Esophagus squamous epithelium (tissue), 5 donors: ENCODE measurements at places on chromosomes 11 and 22.

DNA sequence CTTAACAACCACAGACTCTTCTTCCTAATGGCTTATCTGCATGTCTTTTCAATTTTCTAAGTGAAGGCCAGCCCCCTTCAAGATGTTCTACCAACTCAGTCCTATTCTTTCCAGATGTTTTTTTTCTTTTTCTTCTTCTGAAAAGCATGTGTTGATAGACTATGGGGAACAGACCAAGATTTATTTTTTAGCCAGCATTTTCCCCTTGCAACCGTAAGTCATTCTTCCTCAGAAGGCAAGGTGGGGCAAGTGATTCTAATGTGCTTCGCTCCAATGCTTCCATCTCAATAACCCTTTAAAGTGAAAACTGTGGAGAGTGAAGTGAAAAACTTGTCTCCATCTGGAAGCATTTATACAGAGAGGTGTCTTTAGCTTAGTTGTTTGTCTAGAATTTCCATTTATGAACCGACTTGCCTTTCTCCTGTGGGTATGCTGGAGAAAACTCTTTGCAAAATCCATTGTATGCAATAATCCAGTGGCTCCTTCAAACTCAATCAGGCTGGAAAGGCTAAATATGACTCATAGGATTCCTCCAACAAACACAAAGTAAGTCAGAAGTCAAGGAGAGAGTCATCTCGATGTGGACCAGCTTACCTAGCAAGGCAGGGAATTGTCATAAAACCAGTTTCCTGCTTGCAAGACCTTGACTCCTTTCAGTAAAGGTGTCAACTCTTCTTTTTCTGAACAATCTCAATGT, 83.7 kb downstream of the MAML2 start:
- DNase-seq, result no peak

DNA sequence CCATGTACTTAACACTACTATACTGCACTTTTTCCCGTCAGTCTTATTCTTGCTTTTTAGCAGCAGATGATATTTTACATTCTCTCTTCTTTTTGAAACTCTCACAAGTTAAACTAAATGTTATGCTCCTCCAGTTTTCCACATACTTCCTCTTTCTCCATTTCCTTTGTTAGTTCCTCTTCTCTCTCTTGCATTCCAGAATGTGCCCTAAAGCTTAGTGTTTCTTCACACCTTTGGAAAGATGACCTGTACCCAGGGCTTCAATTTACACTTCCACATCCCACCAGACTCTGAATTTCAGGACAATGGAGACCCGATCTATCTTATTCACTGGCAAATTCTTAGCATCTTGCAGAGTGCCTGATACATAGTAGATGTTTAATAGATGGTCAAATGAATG, 51.8 kb downstream of the APIP start:
- no peak for DNase-seq

DNA sequence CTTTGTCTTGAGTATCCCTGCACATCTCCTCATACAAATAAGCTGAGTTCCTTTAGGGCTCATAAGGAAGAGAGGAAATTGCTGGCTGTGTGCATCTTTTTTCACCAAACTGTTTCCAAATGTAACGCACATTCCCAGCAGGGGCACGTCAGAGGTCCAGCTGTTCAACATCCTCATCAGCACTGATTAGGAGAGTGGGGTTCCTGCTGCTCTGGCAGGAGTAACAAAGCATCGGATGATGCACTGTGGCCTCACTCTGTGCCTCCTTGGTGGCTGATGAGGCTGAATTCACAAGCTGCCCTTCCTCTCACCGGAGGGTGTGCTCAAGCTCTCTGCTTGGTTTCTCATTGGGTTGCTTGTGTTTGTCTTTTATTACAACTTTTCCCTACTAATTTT, 35.5 kb upstream of the SLC25A1 start:
- DNase-seq, result no peak

GRCh38 chr11:20530942-20531703, 68.3 kb upstream of the SLC6A5 start:
- no peak for DNase-seq

GRCh38 chr11:127574478-127574877, 573.9 kb upstream of the KIRREL3 start:
- DNase-seq, result no peak

- DNase-seq, result no peak
Observed at GRCh38 chr11:44863231-44863630, 87.5 kb downstream of the TP53I11 start.

DNA sequence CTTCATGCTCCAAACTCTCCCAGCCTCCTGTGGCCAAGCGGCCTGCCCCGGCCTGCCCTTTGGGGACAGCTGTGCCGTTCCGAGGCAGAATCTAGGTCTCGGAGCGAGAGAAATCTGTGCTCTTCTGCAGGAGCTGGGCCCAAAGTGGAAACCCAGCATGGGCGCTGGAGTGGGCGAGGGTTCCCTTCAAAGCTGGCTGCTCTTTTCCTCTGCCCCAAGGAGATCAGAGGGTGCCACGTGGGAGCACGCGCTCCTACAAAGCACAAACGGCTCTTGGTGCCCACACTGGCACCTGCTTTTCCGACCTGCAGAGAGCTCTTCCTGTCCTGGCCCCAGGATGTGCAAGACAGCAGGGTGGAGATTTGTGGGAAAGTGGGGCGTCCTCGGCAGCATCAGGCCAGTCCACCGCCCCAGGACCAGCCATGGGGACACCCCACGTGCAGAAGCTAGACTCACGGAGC, 6.9 kb downstream of the OSBPL5 start:
- DNase-seq, result no peak

DNA sequence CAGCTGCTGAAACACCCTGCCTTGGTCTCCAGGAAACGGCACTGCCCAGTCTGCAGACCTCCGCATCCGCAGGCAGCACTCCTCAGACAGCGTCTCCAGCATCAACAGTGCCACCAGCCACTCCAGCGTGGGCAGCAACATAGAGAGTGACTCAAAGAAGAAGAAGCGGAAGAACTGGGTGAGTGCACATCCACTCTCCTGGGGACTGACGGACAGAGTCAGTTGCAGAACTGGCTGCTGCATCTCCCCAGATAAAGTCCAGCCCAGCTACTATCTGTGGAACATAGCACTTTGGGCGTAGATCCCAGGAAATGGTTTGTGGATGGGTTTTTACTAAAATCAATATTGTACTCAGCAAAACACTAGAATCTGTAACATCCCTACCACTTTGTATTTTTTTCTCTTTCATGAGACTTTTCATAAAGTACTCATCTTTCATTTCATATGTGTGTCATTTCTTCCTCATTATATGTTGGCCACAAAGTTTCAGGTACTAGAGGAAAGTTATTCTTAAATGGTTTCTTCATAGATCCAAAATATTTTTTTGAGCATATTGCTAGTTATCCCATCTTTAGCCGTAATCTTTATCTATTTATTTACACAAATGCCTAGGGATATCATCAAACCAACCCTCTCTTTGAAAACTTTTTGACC, 80.1 kb downstream of the DBX1 start:
- no peak for DNase-seq

- no peak for DNase-seq
Observed at GRCh38 chr11:11607772-11608171, 14.0 kb downstream of the GALNT18 start.

DNA sequence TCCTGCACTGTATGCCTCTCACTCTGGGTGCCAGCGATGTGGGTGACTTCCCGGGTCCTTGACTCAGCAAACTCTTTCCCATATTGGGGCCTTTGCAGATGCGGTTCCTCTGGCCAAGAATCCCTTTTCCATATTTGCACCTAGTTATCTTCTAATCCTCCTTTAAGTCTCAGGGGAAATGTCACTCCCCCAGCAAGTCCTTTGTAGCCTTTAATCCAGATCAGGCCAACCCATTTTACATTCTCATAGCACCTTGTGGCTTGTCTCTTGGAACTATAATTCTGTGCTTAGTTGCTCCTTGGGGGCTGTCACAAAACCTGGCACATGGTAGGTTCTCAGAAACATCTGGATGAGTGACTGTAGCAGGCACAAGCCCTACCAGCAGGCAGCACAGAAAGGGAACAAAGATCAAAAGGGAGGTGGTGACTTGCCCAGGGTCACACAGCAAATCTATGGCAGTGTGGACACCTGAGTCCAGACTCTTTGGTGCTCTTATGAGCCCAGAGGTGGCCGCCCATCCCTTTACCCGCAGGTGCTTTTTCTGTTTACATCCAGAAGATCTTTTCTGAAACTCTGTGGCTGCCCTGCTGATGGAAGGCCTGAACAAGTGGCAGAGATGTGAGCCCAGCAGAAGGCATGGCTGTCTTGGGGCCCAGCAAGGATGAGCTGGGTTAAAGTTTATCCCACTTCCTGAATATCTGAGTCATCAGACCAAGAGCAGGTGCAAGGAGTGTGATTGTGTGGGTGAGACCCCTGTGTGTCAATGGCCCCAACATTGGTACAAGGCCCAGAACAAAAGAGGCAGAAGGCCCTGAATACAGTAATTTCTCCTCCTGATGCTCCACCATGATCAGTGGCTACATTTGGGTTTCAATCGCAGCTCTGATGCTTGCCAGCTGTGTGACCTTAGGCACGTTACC, 78.6 kb upstream of the GRK3 start:
- DNase-seq, result no peak

- no peak for DNase-seq
Observed at GRCh38 chr22:50417411-50418210, 57.2 kb downstream of the SBF1 start.

DNA sequence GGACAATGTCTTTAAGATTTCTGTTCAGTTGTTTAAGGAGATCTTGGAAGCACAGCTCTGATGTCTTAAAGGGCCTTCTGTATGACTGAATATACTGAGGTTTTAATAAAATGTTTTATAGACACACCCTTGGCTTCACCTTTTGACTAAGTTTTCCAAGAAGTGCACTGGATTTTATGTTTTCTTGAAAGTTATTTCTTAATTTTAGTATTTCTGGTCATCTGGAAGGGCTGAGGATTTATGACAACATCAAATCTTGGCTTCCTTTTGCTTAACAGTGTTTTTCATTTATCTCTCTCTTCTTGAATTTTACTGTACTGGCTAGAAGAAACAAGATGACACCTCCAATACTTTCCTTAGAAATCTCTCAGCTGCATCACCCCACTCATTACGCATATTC, 2423.4 kb downstream of the LRRC4C start:
- no peak for DNase-seq

- DNase-seq, result no peak
Observed at GRCh38 chr11:68542617-68543016, 82.1 kb downstream of the PPP6R3 start.

DNA sequence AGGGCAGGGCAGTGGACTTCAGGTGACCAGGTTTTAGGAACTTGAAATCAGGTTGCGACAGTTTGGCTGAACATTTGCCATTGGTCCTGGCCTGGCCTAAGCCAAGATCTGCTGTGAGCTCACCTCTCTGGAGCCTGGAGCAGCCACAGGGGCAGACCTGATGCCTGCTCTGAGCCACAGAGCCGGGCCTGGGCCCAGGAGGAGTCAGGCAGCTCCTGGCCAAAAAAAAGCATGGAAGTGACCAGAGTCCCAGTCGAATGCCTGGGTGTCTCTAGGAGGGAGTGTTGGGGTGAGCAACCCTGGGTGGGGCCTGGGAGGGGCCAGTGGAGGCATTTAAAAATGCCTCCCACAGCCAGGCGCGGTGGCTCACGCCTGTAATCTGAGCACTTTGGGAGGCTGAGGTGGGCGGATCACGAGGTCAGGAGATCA, 6.0 kb upstream of the OMP start:
- DNase-seq, result no peak

GRCh38 chr22:43154887-43155536, 3.7 kb downstream of the TSPO start:
- DNase-seq, result no peak

DNA sequence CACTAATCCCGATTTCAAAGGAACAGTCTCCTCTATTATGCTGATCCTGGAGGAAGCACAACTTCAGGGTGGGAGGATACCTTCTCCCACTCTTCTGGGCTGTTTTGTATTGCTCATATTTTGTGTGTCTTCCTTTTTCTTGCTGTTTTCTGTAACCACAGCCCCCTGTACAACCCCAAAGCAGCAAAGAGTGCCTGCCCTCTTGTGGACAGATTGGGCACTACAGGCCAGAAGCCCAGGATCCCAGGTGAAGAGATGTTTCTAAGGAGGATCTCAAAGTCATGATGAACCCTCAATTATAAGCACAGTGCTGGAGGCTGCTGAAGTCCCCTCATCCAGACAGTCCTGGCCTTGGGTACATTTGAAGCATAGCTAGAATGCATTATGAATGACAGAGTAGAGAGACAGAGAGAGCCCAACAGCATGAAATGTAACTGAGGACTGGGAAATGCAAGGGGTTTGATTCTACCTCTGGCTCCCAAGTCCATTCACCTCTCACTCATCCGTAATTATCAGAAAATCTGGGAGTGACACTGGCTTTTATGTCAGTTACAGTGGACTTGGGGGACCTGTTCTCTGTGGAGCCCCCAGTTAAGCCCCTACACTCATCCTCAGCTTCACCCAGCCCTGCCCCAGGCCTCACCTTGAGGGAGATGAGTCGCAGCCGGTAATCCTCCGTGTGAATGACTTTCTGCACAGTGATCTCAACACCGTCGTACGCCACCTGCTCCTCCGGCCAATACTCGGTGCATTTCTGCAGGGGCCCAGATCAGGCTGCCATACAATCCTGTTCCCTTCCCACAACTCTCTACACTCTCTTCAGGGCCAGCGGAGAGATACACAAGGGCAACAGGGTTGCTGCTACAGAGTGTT, 6.2 kb upstream of the IGSF22 start:
- no peak for DNase-seq

GRCh38 chr11:116166573-116167465, 606.0 kb downstream of the BUD13 start:
- DNase-seq, result no peak

DNA sequence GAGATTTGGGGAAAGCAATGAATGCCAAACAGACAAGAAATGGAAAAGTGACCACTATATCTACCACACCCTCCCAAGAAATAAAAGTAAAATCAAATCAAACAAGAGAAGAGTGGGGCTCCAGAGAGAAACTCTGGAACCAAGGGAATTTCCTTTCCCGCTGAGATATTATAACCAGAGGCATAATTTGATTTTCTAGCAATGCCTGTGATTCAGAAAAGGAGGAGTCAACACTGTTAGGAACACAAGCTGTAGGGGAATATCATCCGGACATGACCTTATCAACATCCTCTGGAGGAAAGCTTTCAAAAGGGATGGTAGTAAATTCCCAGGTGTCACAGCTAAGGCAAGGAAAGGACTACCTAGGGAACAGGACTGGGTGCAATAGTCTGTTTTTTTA, 29.6 kb upstream of the LRRC55 start:
- DNase-seq, result no peak

DNA sequence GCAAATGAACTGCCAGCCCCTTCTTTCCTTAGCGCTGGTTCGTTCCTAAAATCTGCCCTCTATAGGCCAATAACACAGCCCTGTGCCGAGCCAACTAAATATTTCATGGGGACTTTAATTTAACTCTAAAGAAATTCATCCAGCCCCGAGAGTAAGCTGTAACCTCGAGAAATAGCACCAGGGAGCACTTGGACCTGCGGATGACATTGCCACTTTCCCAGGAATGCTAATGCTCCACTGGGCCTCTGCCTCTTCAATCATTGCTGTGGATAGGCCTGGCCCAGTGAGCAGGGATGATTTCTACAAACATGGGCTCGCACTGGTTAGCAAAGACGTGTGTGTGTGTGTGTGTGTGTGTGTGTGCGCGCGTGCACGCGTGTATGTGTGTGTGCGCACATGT, 95.3 kb upstream of the TBCEL start:
- DNase-seq, result no peak
